Stimulated activated CD4-positive, alpha-beta T cell treated with anti-CD3 and anti-CD28 coated beads, Interleukin-1b, Interleukin-23, amount 100 ng/mL, for 1 hour (primary cell): ENCODE measurements at places on chromosomes 12 and 14.

DNA sequence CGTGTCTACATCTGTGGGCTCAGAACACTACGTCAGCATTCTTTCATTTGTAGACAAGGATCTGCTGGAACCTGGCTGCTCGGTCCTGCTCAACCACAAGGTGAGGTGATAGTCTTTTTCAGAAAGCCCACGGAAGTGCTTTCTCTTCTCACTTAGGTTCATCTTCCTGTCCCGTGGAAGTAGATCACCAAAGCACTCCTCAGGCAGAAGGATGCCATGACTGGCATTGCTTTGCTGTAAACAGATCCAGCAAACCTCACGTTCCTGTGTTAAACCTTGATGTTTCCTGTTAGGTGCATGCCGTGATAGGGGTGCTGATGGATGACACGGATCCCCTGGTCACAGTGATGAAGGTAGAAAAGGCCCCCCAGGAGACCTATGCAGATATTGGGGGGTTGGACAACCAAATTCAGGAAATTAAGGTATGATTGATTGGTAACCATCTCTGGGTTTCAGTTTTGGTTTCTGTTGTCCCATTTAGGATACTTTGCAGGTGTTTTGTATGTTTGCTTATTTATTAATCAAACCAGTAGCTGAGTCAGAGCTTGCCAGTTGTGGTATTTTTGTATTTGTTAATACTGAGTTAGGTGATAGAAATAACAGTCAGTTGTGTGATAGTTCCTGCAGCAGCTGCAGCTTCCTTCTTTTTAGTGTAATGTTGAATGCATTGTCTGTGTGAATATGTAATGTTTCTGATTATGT is 7.5 kb downstream of the PSMC1 start:
- DNase-seq = no peak

DNA sequence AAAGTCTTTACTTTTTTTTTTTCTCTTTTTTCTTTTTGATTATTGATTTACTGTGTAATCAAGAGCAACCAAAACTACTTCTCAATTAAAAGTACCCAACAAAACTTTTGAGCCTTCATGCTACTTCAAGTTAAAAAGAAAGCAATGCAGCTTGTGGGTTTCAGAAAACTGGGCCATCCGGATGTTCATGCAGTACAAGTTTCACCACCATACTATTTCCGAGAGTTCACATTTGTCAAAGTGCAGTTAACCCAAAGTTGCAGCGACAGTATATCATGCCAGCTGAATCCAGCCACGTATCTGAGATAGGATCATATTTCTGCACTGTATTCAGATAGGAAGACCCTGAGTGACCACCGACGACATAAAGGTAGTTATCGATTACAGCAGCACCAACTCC is 33.0 kb downstream of the KLHL28 start:
- no peak for DNase-seq

DNA sequence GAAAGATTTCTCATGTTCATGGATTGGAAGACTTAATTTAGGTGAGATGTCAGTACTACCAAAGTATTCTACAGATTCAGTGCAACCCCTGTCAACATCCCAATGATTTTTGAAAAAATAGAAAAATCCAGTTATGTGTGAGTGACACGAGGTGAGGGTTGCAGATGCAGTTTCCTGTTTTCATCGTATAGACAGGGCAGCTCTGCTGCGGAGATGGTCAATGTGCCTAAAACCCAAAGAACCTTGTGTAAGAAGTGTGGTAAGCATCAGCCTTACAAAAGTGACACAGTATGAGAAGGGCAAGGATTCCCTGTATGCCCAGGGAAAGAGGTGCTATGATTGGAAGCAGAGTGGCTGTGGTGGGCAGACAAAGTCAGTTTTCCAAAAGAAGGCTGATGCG is 94.4 kb downstream of the SCAF11 start:
- DNase-seq = no peak

DNA sequence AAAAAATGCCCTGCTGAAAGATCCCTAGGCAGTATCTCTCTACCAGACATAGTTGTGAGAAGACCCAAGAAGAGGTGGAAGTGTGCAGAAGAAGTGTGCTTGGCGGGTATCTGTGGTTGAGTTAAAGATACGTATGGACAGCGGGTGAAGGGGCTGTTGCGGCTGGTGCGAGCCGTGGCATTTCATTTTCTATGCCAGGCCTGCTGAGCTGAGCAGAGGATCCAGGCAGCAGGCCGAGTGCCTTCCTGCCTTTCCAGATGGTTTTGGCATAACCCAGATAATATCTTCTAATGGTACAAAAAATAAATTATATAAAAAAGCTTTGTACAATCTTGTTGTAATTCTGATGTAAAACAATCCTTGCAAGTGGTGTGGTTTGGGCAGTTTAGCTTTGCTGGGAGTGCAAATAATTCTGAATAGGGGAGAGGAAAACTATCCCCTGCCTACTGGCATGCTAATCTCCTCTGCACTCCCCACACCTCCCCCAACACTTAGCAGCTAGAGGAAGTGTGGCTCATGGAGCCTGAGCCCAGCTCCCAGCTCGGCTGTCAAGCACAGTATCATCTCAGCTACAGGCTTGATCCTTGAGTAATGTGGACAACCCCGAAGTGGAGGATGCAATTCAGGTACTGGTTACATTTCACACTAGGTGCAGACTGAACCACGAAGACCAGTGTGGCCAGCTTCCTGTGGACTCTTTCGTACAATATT is 168.9 kb downstream of the VRK1 start:
- DNase-seq = no peak

DNA sequence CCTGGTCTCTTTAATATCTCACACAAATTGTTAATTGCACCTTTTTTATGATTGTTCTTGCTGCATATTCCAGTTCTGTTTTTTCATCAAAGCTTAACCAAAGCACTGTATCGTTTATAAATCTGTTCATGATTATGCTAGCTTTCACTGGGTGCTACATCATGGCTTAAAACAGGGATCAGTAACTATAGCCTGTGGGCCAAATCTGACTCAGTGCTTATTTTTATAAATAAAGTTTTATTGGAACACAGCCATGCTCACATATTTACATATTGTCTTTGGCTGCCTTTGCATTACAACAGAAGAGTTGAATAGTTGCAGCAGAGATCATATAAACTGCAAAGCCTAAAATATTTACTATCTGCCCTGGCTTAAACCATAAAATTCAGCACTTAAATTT is 183.4 kb upstream of the NRXN3 start:
- no peak for DNase-seq

DNA sequence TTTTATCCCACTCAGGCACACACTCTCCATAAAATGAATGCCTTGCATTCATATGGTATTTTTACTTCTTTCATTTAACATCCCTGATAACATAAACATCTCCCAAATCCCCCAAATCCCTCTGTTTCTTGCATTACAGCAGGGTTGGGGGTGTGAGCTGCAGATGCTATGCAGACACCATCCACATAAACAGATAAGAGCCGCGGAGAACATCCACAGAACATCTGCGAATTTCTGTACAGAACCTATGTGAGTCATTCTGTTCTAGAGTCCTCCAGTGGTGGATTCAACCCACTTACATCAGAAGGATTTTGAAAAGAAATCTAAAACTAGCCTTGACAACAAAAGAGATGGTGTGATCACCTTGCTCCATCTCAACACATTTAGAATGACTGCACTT is 20.3 kb downstream of the FBLN5 start:
- DNase-seq = no peak

- no peak for DNase-seq
Observed at GRCh38 chr14:99515301-99516155, 34.3 kb downstream of the CCNK start.

GRCh38 chr14:52678591-52678990 is 16.8 kb downstream of the ERO1A start:
- DNase-seq = no peak

DNA sequence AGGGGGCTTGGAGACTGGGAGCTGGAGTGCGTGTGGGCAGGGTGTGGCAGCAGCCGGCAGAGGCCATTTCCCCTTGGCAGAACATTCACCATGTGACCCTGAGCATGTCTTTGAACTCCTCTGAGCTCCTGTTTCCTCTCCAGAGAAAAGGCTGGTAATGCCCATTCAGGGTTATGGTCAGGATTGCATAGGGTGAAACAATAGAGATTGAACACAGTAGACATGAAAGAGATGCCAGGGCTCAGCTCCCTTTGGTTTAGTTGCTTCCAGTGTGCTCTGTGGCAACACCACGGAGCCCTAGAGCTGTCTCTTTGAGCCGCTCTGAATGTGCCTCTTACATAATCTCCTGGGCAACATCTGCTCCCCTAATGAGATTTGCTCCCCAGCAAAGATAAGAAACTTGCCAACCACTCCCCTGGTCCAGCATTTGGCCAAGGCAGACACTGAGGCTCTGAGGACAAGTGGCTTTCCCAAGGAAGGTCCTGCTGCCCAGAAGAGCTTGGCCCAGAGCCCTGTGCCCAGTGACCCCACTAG is 4.6 kb downstream of the IFI27 start:
- DNase-seq = no peak

GRCh38 chr14:96264853-96265252 is 8.8 kb downstream of the BDKRB1 start:
- DNase-seq = no peak

DNA sequence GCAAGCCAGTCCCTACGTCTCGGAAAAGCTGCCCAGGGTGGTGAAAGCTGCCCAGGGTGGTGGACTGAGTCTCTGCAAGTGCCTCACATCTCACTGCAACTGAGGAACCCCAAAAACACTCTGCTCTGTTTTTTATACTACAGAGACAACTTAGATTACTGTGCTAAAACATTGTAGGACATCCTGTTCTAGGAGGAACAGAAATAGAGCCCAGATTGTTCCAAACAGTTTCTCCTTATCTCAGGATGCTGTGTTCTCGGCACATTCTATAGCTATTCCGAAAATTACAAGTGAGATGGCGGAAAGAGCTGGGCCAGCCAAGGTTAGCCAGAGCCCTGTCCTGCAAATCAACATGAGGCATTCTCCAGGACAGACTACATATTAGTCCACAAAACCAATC is 138.7 kb downstream of the LRIG3 start:
- no peak for DNase-seq

- no peak for DNase-seq
Observed at GRCh38 chr14:104977681-104978653, at the start of gene AHNAK2. Gene AHNAK2 (minus strand): TSS chr14:104978374. CDS start chr14:104978237, 137 bp downstream.

GRCh38 chr12:24177889-24178288 is 228.4 kb upstream of the SOX5 start:
- no peak for DNase-seq

DNA sequence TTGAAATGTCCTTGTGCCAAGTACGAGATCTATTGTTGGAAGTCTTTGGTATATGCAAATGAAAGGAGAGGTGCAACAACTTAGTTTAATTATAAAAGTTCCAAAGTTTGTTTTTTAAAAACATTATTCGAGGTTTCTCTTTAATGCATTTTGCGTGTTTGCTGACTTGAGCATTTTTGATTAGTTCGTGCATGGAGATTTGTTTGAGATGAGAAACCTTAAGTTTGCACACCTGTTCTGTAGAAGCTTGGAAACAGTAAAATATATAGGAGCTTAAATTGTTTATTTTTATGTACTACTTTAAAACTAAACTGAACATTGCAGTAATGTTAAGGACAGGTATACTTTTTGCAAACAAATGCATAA is 2.3 kb downstream of the HSPA2 start:
- DNase-seq = no peak

DNA sequence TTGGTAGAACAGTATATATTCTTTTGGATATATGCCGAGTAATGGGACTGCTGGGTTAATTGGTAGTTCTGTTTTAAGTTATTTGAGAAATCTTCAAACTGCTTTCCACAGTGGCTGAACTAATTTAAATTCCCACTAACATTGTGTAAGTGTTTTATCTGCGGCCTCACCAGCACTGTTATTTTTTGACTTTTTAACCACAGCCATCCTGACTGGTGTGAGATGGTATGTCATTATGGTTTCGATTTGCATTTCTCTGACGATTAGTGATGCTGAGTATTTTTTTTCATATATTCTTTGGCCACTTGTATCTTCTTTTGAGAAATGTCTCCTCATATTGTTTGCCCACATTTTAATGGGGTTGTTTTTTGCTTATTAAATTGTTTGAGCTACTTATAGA is 357.4 kb downstream of the C12orf50 start:
- DNase-seq = no peak

- no peak for DNase-seq
Observed at GRCh38 chr14:95948558-95948981, 71.9 kb downstream of the TUNAR start.

DNA sequence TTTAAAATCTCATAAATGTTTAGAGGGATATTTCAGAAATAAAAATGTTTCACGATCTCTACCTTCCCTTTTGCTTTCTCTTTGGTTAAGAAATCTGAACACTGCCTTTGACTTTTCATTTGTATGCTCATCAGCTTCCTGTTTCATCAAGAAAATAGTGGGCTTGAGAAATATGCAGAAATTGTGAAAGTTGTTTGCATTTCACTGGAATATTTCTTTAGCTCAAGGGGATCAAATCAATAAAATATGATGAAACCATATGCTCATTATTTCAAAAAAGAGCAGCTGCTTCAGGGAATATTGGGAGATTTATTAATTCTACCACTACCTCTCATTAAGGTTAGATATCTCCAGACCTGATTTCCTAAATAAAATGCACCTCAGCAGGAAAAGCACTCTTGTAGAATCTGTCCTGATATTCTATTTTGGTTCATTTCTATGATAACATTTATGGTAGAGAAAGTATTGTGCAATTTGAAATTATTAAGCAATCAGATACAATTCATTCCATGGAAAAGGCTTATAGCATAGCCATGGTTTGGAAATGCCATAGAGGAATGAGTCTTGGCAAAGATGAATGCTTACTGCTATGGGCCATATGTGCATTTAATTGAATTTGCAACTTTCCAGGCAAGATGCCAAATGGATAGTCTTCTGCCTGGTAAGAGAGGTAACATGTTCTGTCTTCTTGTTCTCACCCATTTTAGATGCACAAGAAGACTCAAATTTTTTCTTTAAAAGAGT is 212.6 kb upstream of the SLC16A7 start:
- no peak for DNase-seq

- DNase-seq = no peak
Observed at GRCh38 chr12:52147964-52148463, 43.8 kb downstream of the KRT80 start.

DNA sequence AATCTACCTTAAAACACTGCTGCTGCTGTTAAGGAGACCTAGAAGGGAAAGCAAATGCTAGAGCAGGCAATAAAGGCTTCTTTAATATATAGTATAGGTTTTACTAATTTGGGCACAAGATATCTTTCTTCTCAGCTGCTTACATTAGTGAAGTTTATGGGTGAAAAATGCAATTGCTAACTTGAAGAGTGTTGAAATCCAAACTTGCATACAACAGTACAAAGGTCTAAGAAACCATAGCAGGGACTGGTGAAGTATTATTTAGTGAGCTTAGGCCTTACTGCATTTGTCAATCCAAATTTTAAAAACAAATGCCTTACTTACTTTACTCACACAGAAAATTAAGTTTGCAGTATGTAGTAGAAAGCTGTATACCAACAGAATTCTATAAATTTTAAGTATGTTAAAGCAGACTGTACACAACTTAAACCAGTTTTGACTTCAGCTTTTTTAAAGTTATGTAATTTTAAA is 1.4 kb upstream of the AP4S1 start:
- DNase-seq = no peak

- DNase-seq = no peak
Observed at GRCh38 chr12:125999628-126000027, 934.4 kb downstream of the AACS start.
